Prostate gland (tissue), 2 donors: ENCODE measurements at places on chromosomes 16 and 17. TPM values are rescaled to one million over a fixed set of nuclear protein-coding genes. Genes with fewer than 3 reads are reported as not detected.

DNA sequence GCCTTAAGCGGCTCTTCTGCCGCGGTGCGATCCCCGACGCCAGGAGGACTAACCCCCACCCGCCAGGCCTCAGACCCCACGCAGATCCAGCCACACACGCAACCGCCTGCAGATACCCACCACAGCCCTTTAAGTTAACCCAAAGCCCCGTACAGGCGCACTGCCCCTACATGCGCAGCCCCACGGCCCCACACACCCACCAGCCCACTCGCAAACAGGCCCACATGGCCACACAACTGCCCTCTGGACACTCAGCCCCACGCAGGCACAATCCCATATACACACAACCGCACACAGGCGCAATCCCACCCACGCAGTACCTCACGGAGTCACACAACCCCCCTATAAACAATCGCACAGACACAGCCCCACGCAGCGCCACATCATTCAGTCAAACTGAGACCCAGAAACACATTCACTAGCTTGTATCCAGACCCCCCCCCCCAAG, 41.7 kb downstream of the RAI1 start:
- H3K4me3 ChIP-seq, result peak overlapping the region; percentile 50
- H3K4me1 ChIP-seq, result peaks cover 14% of the 10 kb centered on the region
- no peaks in the 10 kb centered on the region for H3K36me3 ChIP-seq
- DNase-seq, result no peak
- H3K27ac ChIP-seq, result peak overlapping the region; percentile 81
- H3K27me3 ChIP-seq, result no peaks in the 10 kb centered on the region

- H3K4me3 ChIP-seq, result no peak overlapping the region
- H3K36me3 ChIP-seq, result no peaks in the 10 kb centered on the region
- peak; percentile 25 for DNase-seq
- no peaks in the 10 kb centered on the region for H3K4me1 ChIP-seq
- peak overlapping the region; percentile 4 for H3K27ac ChIP-seq
These were observed 686.2 kb downstream of the KCNJ2 start for GRCh38 chr17:70855401-70856054.

DNA sequence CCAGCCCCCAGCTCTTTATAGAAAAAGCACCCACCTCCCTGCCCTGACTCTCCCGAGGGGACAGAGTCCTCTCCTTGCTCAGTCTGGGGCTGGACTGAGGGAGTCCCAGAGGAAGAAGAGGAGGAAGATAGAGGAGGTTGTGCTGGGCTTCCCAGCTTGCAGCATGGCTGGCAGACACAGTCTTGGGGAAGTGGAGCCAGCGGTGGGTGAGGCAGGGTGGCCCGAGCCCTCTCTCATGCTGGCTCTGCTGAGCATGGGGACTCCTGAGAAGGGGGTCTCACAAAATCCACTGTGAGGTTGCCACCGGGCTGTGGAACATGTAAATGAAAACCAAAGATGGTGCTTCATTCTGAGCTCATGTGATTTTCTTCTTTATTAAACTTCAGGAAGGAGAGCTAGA, 398.5 kb downstream of the SLC39A11 start:
- no peaks in the 10 kb centered on the region for H3K4me1 ChIP-seq
- H3K36me3 ChIP-seq, result no peaks in the 10 kb centered on the region
- no peaks in the 10 kb centered on the region for H3K27me3 ChIP-seq
- DNase-seq, result no peak

DNA sequence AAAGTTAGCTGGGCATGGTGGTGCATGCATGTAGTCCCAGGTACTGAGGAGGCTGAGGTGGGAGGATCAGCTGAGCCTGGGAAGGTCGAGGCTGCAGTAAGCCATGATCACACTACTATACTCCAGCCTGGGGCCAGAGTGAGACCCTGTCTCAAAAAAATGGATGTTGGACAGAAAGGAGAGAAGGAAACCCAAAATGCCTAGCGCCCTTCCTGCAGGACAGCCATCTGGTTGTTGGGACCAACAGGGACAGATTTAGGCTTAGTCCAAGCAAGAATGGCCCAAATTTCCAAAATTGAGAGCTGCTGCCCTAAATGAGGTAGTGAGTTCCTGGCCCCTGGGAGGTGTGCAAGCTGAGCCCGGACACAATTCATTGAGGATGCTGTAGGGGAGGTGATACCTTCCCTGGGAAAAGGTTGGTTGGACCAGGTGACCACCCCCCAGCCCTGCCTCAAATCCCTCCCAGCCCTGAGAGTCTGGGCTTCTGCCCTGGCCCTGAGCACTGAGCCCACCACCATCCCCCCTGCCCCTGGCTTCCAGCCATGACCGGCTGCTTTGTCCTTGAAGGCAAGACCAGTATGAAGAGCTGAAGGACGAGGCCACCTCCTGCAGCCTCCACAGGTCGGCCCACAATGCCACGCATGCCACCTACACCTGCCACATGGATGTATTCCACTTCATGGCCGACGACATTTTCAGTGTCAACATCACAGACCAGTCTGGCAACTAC, 35.1 kb downstream of the IL21R start:
- no peaks in the 10 kb centered on the region for H3K4me1 ChIP-seq
- H3K27ac ChIP-seq, result no peak overlapping the region
- H3K27me3 ChIP-seq, result no peaks in the 10 kb centered on the region
- no peak for DNase-seq
- H3K4me3 ChIP-seq, result no peak overlapping the region

CD300LG gene
- 0.09 TPM for total RNA-seq

RFFL gene
- 46.6 TPM for total RNA-seq

CHST4 gene
- 1.2 TPM for total RNA-seq
